ENCODE measurements at places on chromosomes 2 and 18. TPM values are rescaled to one million over a fixed set of nuclear protein-coding genes. Genes with fewer than 3 reads are reported as not detected.

DNA sequence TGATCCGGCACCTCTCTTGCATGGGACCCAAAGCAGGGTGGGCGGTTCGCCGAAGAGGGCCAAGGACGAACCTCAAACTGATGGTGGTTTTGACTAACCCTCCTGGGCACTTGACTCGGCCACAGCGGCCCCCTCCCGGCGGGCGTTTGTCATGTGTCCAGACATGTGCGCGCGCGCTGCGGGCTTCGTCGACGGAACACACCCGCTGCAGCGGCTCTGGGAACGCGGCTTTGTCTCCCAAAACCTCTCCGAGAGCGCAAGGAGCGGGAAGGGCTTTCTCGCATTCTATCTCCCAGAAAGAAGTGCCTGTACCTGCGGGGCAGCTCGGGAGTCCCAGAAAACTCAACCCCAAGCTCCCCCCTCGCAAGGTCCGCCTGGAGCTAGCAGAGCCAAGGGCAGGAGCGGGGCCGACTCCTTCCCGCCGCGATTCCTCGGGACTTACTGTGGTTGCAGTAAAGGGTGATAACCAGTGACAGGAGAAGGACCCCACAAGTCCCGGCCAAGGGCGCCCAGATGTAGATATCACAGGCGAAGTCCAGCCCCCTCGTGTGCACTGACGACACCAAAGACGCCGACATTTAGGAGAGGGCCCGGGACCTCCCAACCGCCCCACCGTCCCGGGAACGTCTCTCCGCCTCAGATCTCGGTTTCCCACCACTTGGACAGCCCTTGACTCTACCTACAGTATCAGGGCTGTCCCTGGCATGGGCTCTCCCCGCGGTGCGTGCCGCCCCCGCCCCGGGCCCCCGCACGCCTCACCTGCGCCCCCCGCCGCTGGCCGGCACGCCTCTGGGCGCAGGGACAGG, 1.6 kb downstream of the CD8A start:
- DNase-seq, result peak; percentile 81

Gene SRD5A2
- 0.03 TPM for total RNA-seq

DNA sequence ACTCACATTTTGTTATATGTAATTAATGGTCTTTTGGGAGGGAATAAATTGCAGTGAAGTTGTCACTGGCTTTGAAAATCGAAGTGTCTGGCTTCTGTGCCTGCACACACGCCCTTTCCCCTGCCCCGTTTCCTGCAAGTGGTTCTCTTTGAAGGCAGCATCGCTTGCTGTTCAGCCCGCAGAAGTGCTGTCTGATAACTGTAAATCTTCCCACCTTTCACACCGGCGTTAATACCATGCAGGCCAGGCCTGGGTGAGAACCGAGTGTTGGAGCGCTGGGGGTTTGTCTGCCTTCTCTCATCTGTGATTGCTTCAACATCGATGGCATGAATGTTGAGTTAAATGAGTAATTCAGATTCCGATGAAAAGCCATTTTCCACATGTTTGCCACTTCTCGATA, 37.9 kb upstream of the RPL31 start:
- DNase-seq, result no peak

- no peak for DNase-seq
Observed at GRCh38 chr2:118050974-118051373, 37.1 kb upstream of the CCDC93 start.

Gene GAREM2
- 23.8 TPM for total RNA-seq

Gene AFG3L2
- 94.9 TPM for total RNA-seq

GRCh38 chr18:75638776-75639471, 211.4 kb upstream of the SMIM21 start:
- peak; percentile 49 for DNase-seq

DNA sequence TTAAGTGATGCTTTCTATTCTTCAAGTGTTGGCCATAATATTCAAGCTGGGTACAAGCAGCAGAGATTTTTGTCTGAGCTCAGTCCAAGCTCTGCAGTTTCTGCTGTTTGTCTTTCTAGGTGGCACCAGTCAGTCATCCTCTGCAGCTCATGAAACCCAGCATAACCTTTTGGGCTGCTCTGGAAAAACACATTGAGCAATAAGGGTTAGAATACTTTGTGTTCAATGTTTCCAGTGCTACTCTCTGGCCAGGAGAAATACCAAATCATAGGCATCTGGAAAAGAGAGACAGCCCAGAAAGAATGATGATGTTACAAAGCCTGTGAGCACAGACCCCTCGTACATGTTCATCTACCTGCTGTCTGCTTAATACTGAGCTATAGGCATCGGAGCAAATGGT, 19.5 kb upstream of the WIPF1 start:
- no peak for DNase-seq

Gene GBX2
- total RNA-seq, result 1.3 TPM

GRCh38 chr2:101026253-101026701, 24.2 kb downstream of the RPL31 start:
- no peak for DNase-seq

Gene REEP1
- 1.6 TPM for total RNA-seq

Gene HADHA
- 92.3 TPM for total RNA-seq

DNA sequence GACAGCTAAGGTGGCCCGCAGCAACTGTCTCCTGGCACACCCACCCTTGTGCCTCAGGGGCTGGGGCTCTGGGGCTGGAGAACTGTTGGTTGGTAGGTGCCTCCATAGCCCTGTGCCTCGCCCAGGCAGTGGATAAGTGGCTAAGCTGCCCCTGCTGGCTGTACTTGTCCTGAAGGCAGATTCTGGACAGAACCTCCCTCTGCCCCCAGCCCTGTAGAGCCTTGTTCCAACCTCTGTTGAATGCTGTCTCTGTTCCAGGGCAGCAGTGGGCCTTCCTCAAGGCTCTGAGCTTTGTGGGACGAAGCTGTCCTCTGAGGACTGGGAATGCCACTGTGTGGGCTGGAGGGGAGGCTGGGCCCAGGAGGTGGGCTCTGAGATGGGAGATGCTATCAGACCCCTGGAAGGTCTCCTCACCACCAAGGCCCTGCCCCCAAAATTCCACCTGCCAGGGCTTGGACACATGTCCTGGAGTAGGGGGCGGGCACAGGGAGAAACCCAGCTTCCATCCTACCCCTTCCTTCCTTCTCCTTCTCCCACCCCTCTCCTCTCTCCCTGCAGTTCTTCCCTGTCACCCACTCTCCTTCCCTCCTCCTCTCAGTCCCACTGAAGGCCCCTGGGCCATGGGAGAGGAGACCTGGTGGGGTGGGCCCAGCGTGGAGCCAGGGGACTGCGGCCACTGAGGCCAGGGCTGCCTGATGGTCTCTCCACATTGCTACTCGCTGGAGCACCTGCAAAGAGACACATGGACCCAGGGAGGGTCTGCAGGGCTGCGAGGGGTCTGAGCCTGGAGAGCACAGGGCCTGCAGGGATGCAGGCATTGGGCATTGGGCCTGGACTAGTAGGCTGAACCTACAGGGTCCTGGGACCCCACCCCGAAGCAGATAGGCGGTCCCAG, 1.7 kb upstream of the PDCD1 start:
- no peak for DNase-seq

- no peak for DNase-seq
Observed at GRCh38 chr18:79778291-79778791, 19.4 kb upstream of the KCNG2 start.

Gene RGPD5
- 15.4 TPM for total RNA-seq

Gene CHST10
- total RNA-seq, result 24.5 TPM

DNA sequence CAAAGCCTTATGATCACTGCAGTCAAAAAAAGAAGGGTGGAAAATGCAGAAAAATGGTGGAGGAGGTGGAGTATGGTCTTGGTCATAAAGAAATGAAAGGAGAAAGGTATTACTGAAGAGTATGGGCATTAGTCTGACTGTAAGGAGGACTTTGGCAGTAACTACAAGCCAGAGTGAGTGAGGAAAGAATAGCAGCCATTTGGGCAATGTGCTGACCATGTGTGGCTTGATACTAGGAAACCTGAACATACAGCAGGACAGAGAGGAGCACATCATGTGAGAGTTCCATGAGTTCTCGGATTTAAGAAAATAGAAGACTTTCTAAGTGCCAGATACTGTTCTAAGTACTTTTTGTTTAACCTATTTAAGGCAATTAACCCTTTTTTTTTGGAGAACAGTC, 8.5 kb downstream of the DTNA start:
- no peak for DNase-seq

DNA sequence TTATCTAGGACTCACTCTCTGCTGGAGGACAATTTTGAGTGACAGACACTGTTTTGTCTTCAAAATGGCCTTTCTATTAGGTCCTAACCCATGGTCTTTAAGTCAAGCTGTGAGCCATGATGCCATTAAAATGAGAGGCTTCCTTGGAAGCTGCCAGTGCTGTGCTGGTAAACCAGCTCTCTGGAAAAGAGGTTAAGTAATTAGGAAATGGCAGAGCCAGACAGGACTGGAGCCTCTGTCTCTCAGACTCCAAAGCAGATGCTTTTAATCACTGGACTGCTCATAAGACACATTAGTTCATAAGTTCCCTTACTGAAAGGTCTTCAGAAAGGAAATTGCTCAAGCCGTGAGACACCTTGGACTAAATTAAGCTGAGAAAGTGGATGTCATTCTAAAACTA, 25.8 kb upstream of the LHCGR start:
- DNase-seq, result no peak

Gene SF3B6
- 140 TPM for total RNA-seq

GRCh38 chr2:43225788-43226557, 433 bp downstream of the ZFP36L2 start:
- DNase-seq, result peak; percentile 56

DNA sequence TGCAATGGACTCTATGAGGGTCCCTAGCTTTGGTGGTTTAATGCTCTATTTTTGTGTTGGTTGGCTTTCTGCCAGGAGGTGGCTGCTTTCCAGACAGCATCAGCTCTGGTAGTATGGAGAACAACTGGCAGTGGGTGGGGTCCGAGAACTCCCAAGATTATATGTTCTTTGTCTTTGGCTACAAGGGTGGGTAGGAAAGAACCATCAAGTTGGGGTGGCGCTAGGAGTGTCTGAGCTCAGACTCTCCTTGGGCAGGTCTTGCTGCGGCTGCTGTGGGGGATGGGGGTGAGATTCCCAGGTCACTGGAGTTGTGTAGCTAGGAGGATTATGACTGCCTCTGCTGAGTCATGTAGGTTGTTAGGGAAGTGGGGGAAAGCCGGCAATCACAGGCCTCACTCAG, 976.1 kb upstream of the GYPC start:
- DNase-seq, result no peak

GRCh38 chr2:231514951-231515297, 15.3 kb downstream of the NMUR1 start:
- DNase-seq, result no peak

DNA sequence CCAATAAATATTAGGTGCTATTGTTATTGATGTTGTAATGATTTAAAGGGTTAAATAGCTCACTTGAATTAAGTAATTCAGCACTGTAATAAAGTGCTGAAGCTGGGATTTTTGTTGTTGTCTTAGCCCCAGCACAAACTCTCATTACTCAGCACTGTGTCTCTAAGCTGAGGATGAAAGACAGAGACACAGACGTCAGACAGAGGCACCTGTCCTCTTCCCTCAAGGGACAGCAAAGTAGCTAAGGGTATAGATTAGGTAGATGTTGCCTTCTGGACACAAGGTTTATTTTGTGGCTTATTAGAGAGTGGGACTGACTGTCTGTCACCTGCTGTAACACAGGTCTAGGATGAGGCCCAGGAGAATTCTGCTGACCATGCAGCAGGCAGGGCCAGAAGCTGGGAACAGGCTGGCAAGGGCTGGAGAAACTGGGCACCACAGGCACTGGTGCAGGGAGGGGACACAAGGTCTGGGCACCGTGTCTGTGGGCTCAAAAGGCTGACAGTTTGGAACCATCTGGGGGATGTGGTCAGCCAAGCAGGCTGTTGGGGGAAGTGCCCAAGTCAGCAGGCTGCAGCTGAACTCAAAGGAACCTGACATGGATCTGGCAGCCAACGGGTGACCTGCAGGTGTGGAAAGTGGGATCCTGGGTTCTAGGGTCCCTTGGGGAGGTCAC, 20.0 kb upstream of the PTPN4 start:
- DNase-seq, result no peak

DNA sequence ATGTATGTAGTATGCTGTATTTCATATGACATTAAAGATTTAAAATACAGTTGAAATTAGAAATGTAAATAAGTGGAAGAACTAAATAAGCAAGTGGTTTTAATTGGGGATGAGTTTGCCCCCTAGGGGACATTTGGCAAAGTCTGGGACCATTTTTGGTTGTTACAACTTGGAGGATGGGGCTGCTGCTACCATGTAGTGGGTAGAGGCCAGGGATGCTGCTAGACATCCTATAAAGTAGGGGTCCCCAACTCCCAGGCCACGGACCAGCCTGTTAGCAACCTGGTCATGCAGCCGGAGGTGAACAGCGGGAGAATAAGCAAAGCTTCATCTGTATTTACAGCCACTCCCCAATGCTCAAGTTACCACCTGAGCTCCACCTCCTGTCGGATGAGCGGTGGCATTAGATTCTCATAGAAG, 27.9 kb upstream of the ASNSD1 start:
- DNase-seq, result peak; percentile 54

Gene PIEZO2
- 8.2 TPM for total RNA-seq

GRCh38 chr2:206232287-206233035, 42.0 kb upstream of the ZDBF2 start:
- peak; percentile 52 for DNase-seq
